ENCODE measurements at places on chromosomes 4 and X.

DNA sequence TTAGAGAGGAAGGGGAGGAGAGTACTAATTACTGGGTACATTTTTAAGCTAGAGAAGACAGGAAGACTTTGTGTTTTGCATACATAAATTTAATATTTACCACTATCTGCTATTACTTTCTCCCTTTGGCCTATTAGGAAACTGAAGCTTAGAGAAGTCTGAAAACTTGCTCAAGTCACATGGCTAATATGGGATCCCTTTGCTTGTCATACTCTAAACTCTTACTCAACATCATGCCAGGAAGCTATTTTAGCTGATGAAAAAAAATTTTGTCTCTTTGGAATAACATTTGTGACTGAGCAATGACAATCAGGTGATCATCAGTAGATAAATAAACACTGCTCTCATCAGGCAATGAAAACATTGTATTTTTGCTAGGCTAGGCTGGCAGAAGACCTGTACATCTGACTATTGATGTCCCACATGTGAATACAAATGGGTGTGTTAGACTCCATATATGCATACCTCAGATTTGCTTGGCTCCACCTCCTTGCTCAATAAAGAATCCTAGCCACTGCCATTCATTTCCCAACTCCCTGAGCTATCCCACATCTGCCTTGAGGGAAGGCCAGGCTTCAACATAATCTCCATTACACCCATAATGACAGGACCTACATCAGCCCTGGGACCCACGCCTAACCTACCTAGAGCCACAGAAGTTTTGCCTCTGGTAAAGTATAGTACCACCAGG, 17.0 kb upstream of the DCLK2 start:
- no peak for DNase-seq

- DNase-seq: no peak
Measured at GRCh38 chrX:54306379-54306778, 51.5 kb downstream of the WNK3 start.

GRCh38 chr4:103156106-103156505, 42.0 kb downstream of the CENPE start:
- DNase-seq: no peak

GRCh38 chrX:153517423-153517822, at the start of gene ATP2B3:
ATP2B3 (plus strand) TSS chrX:153517642; CDS start chrX:153536248, 18,606 bp downstream.
- no peak for DNase-seq

GRCh38 chr4:144787365-144788258, 141.7 kb downstream of the HHIP start:
- no peak for DNase-seq

DNA sequence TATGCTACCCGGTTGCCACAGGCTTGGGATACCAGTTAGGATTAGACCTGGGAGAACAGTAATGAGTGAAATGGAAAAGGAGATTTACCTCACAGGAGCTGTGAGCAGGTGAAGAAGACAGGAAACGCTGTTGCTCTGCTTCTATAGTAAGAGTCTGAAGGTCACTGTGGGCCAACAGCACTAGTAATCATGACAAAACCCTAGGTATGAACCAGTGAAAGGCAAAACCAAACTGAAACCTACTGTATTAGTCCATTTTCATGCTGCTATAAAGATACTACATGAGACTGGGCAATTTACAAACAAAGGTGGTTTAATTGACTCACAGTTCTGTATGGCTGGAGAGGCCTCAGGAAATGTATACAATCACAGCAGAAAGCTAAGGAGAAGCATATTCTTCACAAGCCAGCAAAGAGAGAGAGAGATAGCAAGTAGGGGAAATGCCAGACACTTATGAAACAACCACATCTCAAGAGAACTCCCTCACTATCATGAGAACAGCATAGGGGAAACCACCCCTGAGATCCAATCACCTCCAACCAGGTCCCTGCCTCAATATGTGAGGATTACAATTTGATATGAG, 736.7 kb upstream of the INTU start:
- DNase-seq: no peak

Measured in esophagus squamous epithelium (tissue), 5 donors.